ENCODE measurements at places on chromosomes 16 and 17.

GRCh38 chr17:62109378-62109902 is 44.4 kb upstream of the MED13 start:
- peak; percentile 29 for DNase-seq

GRCh38 chr16:86597880-86598606 is 19.7 kb downstream of the FOXL1 start:
- no peak for DNase-seq

- peak; percentile 33 for DNase-seq
Observed at GRCh38 chr17:32494621-32495358, 8.0 kb downstream of the CDK5R1 start.

- no peak for DNase-seq
Observed at GRCh38 chr17:38418693-38419507, 9.4 kb upstream of the ARHGAP23 start.

- DNase-seq = no peak
Observed at GRCh38 chr17:14499976-14500375, 199.1 kb downstream of the HS3ST3B1 start.

DNA sequence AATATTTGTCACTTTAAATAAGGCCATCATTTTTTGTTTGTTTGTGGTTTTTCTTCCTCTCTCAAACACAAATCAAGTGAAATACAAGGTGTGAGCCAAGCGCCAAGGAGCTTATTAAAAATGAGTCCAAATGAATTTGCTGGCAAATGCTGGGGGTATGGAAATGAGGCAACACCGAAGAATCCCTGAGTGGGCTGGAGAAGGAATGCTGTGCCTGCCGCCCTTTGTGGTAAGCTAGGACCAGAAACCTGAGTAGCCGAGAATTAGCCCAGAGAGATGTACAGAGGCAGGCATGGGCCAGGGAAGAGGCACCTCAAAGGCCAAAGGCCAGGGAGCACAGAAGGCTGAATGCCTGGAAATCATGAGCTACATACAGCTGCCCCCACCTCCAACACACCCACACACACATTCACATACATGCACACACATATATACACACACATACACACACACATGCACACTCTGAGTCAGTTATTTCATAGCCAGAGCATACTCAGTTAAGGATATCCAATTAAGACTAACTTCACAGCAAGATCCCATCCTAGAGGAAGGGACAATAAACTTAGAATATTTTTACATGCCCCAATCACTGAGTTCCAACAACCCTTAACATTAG is 266.1 kb upstream of the DYNLRB2 start:
- no peak for DNase-seq

DNA sequence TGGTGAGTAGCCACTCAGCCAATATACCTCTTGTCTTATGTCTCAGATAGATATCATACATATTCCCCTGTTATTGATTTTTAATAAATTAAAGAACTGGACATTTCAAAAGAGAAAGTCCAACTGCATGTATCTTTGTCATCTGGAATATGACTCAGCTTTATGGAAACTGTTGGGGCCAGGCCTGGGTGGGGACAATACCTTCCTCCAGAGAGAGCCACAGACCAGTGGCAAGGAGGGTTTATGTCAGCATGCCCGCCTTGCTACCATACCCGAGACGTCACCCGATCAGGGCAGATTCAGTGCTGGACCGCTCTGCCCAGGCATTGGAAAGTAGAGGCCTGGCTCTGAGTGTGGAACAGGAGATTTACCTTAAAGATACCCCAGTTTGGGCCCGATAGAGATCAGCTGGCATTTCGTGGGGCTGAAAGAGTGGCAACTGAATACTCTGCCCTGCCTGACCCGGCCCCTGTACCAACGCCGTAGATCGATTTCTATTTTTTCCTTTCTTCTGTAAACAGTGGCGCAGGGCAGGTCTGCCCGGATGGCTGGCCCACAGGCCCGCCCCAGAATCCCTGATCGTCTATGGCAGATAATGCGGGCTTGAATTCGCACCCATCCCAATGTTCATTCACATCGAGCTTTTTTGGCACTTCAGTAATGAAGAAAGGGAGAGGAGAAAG is 158.6 kb downstream of the SALL1 start:
- no peak for DNase-seq

GRCh38 chr16:180681-181564 is 664 bp downstream of the HBQ1 start:
- peak; percentile 79 for DNase-seq

- peak; percentile 40 for DNase-seq
Observed at GRCh38 chr16:66905633-66906539, 12.8 kb downstream of the CDH16 start.

- peak; percentile 85 for DNase-seq
Observed at GRCh38 chr17:48441231-48441711, 11.3 kb upstream of the SKAP1 start.

DNA sequence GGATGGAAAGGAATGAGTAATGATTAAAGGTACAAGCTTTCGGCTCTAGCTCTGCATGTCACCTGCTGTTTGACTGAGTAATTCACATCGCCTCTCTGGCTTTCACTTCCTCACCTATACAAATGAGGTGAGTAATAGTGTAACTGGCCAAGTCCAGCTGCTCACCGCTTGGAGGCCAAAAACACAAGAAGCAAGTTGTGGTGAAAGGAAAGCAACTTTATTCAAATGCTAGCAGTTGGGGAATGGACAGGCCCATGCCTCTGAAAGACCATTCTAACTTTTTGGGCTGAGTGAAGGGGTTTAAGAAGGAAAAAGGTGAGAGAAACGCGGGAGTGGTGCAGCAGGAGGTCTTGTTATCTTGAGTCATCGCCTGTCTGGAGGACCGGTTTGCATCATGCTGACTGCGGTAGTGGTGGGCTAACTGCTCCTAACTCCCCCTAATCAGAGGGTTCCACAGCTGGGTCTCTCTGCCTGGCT is 45.7 kb upstream of the CSNK2A2 start:
- no peak for DNase-seq

GRCh38 chr16:29316761-29317183 is 89.7 kb downstream of the NPIPB11 start:
- DNase-seq = no peak

- DNase-seq = no peak
Observed at GRCh38 chr17:29555840-29556239, 11.0 kb downstream of the ABHD15 start.

DNA sequence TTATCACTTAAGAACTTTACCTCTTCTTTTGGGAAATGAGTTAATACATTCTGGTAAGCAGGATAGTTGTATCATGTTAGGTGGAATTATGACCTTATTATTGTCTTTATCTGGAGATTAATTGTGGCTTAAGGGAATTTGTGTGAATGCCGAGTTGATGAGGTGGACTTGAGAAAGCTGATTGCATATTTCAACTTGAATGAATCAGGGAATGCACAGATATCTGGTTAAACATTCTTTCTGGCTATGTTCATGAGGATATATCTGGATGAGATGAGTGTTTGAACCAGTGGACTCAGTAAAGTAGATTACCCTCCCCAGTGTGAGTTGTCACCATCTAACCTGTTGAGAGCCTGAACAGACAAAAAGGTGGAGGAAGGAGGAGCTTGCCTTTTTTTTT is 326.1 kb upstream of the GOT2 start:
- no peak for DNase-seq

- DNase-seq = no peak
Observed at GRCh38 chr17:67759355-67760171, 41.8 kb downstream of the NOL11 start.

DNA sequence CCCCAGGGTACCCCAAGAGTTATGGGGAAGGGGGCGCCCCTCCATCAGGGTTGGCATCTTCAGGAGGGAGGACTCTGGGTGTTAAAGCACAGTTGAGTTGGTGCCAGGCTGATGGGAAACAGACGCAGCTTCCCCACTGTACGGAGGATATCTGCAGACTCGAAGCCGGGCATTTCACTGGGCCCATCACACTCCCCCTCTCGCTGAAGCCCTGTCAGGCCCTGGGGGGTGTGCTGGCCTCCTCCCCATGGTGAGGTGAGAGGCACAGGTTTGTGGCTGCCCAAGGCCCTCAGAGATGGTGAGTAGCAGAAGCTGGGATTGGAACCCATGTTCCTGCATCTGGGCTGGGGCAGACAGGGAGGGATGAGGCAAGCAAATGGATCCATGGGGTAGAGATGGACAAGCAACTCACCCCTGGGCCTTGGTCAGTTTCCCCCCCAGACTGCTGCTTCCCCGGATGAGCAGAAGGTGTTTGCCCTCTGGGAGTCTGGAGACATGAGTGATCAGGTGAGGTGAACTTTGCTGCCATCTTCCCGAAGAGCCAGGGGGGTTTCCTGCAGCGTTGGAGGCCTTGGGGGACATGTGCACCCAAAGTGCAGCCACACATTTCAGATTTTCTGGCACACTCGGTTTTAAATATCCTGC is 31.0 kb downstream of the POLR3E start:
- DNase-seq = no peak

- peak; percentile 31 for DNase-seq
Observed at GRCh38 chr17:57114085-57114673, 29.1 kb downstream of the AKAP1 start.

GRCh38 chr17:45896803-45897693 is 2.7 kb downstream of the MAPT start:
- DNase-seq = no peak

GRCh38 chr16:84687715-84688114 is 12.1 kb upstream of the USP10 start:
- DNase-seq = no peak

DNA sequence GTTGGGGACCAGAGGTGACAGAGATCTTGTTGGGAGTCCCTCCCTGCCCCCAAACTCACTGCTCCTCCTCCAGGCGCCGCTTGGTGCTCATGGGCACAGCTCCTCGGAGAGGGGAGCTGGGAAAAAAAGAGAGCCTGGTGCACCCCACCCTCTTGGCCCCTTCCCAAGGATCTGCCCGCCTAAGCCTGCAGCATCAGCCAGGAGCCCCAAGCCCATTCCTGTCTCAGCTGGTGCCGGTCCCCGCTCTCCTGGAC is 400 bp downstream of the HCFC1R1 start:
- no peak for DNase-seq

GRCh38 chr16:79008869-79009179 is 591.7 kb downstream of the MAF start:
- DNase-seq = no peak

DNA sequence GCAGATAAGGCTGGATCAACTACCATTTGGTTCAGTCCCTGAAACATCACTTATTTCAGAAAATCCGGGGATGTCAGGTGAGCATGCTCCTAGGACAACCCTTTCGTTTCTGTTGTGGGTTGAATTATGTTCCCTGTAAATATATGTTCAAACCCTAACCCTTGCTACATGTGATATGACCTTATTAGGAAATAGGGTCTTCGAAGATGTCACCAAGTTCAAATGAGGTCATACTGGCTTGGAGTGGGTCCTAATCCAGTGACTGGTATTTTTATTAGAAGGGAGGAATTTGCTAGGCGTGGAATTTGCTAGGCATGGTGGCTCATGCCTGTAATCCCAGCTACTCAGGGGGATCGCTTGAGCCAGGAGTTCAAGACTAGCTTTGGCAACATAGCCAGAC is 21.3 kb downstream of the SNX20 start:
- no peak for DNase-seq

DNA sequence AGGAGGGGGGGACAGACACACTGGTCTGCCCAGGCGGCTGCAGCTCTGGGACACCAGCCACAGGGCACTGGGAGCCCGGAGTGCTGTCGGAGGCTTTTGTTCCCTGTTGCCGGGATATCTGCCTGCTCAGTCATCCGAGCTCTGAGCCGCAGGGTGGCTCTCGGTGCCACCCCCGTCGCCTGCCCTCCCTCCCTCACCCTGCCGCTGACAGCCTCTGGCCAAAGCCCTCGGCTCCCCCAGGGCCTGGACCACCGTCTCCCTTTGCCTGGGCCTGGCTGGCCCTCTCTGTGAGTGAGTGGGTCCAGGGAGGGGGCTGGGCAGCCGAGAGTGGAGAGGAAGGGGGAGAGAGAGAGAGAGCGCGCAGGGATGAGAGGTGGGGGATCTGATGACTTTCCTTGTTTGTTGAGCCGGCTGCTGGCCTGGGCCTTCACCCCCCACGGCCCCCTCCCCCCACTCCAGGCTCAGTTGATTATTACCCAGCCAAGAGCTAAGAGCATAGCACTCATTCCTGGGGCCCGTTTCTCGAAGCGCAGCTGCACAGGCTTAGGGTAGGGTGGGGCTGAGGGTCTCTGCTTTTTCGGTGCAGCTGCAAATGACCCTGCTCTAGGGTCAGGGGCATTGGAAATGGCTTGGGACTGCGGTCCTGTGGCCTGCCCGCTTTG is 2.7 kb downstream of the FOXJ1 start:
- no peak for DNase-seq

DNA sequence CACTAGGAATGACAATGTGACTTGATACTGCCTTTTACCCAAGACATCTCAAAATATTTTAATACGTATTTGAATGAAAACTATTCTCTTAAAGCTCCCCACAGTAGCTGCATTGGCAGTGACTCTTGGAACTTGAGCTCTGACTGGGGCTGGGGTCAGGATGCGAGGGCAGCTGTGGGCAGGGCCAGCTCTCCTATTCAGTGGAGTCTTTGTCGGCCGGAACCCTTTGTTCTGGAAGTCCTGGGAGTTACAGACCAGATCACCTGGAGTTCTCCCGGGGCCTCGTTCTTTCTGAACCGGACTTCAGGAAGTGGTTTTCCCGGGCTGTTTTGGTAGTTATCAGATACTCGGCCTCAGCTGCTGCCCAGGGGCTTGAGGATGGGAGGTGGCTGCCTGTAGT is 84.9 kb downstream of the NPIPB11 start:
- DNase-seq = no peak

- no peak for DNase-seq
Observed at GRCh38 chr17:17164676-17165075, 41.5 kb downstream of the PLD6 start.

DNA sequence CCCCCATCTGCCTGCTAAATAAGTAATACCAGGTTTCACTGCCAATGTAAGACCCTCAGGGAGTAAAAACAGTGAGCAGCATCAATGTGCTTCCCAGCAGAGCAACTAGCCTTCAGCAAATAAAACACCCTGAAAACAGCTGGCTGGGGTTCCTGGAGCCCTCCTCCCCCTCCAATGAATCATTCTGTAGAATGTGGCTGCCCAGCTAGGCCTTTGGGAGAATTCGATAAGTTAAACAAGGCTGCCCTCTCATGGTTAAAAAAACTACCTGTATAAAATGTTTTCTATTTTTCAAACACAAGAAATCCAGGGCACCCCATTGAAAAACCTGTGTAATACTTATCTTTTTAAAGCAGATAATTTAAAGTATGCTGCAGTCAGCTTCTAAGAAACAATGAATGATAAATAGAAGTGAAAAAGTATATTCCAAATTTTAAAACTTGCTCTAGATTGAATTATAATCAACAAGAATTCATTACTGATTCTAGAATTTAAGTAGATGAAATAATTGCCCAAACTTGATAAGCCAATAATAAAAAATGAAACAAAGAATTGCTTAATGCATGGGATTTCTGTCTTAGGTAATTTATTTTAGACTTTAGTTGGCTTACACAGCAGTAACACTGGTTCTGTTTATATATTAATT is 9.4 kb upstream of the TOM1L1 start:
- no peak for DNase-seq

All from CD4-positive, alpha-beta memory T cell (primary cell).